ENCODE measurements at places on chromosomes 1 and 21.
A peak's percentile ranks its signal among the peaks of the same experiment; 100 is the strongest.

DNA sequence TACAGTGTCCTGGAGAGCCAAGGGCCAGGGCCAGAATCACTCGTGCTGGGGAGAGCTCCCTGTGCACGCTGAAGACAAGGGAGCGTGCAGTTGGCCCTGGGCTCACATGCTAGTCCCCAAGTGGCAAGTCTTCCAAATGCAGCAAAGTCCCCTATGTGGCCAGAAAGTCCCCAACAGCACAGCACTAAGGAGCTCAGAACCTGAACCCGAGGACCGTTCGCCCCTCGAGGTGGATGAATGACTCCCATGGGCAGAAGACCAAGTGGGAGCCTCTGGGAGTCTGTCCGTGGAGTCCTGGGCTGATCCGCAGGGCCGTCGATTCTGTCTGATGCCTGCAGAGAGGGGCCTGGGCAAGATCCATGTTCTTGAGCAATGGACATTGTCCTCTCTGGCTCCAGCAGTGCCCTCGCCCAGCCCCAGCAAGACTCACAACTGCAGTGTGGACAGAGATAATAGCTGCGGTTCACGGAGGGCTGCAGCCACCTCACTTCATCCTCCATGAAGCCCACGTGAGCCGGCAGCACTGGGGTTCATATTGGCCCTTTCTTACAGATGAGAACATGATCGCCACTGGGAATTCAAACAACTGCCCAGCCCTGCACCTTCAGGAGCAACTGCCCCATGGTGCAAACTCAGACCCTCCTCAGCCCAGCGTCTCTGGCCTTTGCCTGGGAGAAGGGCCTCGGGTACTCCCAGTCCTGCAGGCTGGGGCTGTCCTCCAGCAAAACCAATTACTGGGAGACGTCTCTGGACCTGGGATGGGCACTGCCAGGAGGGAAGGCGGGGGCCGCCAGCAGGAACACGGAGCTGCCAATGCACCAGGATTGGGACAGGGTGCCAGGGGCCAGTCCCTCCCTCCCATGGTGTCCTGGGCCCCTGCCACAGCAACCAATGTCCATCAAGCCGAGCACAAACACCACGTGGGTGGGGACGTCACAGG, 243.7 kb downstream of the NPHP4 start:
- DNase-seq, result no peak

GRCh38 chr1:165073185-165074007, 283.1 kb downstream of the LMX1A start:
- no peak for DNase-seq

DNA sequence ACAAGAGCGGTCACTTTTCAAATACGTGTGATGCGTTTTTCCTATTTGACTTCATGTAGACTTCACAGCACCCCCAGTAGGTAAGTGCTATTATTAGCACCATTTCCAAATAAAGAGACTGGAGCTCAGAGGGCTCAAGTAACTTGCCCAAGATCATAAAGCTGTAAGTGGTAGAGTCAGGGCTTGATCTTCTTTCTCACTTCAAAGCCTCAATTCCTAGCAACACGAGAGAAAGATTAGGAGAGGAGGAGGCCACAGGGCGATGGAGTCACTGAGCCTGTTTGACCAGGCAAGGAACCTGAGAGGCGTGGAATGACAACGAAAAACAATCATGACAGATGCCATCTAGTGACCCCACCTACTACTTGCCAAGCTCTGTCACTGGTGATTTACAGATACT, 181.0 kb downstream of the FOXD2 start:
- no peak for DNase-seq

DNA sequence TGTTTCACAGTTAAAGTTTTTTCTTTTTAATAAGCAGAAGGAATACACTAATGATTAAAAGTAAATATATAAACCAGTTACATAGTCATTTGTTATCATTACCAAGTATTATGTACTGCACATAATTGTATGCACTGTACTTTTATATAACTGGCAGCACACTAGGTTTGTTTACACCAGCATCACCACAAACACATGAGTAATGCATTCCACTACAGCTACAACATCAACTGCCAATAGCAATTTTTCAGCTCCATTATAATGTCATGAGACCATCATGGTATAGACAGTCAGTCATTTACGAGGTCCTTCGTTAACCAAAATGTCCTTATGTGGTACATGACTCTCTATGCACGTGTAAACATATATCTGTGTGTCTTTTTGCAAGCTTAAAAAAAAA, 35.2 kb downstream of the SCYL3 start:
- DNase-seq, result no peak

GRCh38 chr21:36099000-36099399, 29.2 kb downstream of the CBR1 start:
- DNase-seq, result no peak

DNA sequence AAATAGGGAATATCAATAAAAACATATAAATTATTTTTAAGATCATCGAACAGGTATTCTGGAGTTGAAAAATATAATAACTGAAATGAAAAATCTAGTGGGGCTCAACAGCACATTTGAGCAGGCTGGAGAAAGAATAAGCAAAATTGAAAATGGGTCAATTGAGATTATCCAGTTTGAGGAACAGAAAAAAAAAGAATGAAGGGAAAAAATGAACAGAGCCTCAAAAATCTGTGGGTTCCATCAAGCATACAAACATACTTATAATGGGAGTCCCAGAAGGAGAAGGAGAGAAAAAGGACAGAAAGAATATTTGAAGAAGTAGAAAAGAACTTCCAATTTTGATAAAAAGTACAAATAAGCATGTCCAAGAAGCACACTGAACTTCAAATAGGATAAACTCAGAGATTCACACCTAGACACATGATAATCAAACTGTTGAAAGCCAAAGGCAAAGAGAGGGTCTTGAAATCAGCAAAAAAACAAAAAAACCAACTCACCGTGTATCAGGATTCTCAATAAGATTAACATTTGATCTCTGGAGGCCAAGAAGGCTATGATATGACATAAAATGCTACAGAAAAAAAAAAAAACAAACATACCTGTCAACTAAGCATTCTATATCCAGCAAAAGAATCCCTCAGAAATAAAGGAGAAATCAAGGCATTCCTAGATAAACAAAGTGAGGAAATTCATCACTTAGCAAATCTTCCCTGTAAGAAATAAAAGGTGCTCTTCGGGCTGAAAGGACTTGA, 5.4 kb upstream of the COQ8A start:
- DNase-seq, result no peak

DNA sequence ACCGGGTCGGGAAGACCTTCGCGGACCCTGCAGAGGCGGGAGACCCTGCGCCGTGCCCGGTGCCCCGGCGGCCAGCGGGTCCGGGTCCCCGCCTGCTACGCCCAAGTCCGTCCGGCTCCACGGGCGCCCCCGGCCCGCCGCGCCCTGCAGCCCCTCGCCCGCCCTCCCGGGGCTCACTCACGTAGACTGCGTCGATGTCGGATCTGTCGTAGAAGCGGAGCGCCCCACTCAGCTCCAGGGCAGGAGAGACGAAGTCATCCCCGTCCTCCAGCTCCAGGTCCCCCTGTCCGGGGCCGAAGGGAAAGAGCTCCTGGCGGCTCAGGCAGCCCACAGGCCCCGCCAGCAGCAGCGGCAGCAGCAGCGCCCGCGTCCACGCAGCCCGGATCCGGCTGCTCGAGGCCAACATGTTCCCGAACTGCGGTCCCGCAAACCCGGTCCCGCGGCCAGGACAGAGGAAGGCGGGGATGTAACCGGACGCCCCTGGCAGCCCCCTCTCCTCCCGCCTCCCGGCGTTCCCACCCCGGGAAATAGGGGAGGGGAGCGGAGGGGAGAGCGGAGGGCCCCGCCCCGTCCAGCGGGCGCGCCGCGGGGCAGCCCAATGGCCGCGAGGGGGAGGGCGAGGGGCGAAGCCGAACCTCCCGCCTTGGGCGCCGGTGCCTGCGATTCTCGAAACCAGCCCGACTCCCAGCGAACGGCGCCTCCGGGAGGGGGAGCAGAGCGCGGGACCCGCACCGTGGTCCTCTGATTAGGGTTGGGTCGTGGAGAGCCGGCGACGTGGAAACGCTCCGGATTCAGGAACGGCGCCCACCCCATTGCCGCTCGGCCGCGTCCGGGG, at the start of gene NID1:
Gene NID1 (minus strand): TSS at position 417 of the 835 bp plus-strand sequence. CDS start 11 bp downstream, at position 406.
- DNase-seq, result peak; percentile 34

GRCh38 chr1:212977781-212978645, 27.7 kb downstream of the VASH2 start:
- no peak for DNase-seq

DNA sequence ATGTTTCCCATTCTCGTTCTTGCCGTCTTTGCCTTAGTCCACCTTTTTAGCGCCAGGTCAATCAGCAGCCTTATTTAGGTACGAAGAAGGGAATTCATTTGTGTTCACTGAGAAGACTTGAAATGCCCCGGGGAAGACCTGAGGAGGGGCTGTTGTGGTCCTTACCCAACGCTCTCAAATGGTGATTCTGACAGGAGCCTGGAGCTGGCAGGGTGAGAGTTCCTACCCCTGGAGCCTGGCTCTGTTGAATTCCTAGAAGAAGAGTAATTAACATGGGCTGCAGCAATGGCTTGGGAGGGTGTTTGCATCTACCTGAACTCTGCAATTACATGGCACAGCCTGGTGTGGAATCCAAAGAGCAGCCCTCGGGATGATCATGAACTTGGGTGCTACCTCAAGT, 76.9 kb upstream of the DSCAM start:
- no peak for DNase-seq

DNA sequence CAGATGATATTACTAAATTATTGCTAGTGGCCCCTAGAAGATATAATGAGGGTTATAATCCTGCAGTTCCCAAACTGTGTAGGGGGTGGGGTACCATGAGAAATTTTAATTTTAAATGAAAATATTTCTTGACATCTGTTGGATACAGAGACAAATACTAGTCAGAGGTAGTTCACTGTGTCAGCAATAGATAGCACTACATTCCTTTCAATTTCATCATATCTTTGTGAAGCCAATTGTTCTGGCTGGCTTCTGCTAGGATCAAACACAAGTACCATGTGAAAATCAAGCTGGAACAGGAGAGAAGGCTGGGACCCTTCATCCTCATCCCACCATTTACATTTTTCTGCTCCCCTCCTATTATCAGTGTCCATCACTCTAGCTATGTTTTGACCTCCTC, 208.1 kb downstream of the USH2A start:
- DNase-seq, result no peak

GRCh38 chr1:90826834-90827233, 109.7 kb upstream of the BARHL2 start:
- DNase-seq, result no peak

DNA sequence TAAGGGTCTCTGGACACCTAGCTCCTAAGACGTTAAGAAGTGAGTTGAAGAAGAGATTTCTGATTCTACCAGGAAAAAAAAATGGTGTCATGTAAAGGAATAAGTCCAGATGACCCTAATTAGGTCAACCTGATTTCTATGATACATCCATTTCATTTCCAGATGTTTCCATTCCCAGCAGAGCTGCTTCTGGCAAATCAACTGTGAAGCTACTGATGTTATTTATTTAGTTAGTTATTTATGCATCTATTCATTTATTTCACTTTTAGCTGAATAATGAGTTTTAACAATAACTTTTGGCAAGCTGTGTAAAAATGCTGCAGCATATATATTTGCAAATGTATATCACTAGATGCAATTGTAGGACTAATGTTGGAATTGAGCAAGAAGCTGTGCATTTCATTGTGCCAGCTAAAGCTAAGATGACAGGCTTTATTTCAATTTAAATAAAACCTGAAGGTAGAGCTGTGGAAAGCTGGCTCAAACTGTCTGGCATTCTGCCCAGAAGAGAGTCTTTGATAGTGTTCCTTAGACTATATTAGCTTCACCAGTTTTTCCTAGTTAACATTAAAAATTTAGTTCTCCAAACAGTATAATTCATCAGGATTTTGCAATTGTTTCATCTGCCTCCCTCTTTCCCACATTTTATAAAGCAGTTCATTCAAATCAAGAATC, 1164.4 kb upstream of the ADGRL4 start:
- DNase-seq, result no peak

GRCh38 chr1:164702216-164702615, 143.2 kb downstream of the PBX1 start:
- no peak for DNase-seq

- DNase-seq, result no peak
These were observed 593.1 kb downstream of the NUF2 start for GRCh38 chr1:163914785-163915413.

DNA sequence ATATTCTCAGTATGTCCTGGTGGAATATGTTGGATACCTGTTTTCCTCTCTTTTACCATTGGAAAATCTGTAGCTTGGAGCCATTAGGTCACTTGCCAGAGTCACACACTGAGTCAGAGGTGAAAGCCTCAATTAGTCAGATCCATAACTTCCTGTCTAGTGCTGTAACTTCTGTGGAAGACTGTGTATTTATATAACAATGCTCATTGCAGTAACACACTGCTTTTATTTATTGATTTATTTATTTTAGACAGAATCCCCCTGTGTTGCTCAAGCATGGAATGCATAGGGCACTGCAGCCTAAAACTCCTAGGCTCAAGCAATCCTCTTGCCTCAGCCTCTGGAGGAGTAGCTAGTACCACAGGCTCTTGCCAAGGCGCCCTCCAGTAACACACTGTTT, 1.3 kb upstream of the DOCK7 start:
- DNase-seq, result no peak

DNA sequence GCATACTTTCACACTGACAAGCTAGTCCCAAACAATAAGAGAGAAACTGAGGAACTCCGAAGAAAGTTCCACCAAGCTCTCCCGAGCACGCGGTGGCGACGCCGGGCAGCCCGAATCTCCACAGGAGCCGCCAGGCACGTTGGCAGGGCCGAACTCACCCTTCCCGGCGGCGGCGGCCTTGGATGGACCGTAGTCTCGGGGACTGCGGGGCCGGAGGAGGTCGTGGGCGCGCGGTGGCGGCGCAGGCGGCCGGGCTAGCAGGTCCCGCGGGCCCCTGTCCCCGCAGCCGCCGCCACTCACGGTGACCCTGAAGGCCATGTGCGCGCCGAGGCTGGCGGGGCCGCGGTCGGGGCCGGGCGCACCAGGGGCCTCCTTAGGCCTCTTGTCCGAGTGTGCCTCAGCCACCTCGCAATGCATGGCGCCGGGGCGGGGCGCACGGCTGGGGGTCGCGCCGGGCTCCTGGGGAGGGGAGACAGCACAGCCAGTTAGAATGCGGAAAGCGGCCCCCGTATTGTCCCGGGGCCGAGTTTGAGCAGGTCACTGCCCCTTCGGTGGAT, 1.2 kb downstream of the GLIS1 start:
- no peak for DNase-seq

GRCh38 chr21:15406791-15407190, 323.0 kb upstream of the USP25 start:
- no peak for DNase-seq

GRCh38 chr1:24203404-24203803, 16.3 kb upstream of the IFNLR1 start:
- no peak for DNase-seq

Measured in stimulated activated CD4-positive, alpha-beta T cell treated with anti-CD3 and anti-CD28 coated beads, Interleukin-2, amount 100 ng/mL, for 24 hours (primary cell).